Nucleus accumbens (tissue), 56 donors: ENCODE measurements at places on chromosomes 7 and 10.

DNA sequence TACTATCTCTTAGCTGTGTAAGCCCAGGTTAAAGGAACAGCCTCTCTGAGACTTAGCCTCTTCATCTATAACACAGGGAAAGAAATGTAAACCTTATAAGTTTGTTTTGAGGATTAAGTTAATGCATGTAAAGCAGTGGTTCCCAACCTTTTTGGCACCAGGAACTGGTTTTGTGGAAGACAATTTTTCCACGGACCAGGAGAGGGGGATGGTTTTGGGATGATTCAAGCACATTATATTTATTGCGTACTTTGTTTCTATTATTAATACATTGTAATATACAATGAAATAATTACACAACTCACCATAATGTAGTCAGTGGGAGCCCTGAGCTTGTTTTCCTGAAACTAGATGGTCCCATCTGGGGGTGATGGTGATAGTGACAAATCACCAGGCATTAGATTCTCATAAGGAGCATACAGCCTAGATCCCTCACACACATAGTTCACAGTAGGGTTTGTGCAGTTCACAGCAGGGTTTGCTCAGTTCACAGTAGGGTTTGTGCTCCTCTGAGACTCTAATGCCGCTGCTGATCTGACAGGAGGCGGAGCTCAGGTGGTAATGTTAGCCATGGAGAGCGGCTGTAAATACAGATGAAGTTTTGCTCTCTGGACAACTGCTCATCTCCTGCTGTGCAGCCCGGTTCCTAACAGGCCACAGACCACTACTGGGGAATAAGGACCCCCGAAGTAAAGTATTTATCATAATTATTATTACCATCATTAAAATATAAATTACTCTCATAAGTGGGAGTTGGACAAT is 41.3 kb upstream of the ANK3 start:
- no peak for DNase-seq

DNA sequence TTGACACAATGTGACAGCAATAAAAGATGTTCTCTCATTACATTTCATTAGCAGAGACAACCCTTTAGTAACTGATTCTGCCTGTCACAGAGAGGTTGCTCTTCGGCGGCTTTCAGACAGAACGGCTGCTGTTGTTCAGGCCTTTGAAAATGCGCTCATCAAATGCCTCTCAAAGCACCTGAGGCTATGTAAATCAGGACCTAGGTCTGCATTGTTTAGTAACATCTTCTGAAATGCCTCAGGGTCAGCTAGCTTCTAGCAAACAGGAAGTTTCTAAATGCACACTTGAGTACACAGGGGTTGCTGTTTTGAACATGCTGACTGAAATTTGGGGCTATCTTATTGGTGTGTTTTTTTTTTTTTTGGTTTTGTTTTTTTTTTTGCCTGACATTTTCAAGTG is 143.3 kb upstream of the DKK1 start:
- no peak for DNase-seq

DNA sequence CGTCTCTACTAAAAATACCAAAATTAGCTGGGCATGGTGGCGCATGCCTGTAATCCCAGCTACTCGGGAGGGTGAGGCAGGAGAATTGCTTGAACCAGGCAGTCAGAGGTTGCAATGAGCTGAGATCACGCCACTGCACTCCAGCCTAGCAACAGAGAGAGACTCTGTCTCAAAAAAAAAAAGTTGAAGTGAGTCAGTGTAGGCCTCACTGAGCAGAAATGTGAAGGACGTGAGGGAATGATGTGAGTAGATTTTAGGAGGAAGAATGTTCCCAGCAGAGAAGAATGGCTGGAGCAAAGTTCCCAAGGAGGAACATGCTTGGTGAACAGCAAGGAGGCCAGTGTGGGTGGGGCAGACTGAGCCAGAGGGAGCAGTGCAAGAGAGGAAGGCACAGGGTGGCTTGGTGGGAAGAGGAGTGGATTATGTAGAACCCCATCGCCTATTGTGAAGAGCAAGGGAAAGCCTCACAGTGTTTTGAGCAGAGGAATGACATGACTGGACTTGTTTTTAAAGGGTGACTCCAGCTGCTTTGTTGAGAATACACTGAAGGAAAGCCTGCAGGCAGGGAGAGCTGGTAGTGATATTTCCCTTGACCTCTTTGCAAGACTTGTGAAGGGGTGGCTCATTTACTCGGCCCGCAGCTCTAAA is 708.7 kb downstream of the SUGCT start:
- no peak for DNase-seq

GRCh38 chr10:71342573-71343391 is 23.7 kb downstream of the SLC29A3 start:
- DNase-seq, result no peak

DNA sequence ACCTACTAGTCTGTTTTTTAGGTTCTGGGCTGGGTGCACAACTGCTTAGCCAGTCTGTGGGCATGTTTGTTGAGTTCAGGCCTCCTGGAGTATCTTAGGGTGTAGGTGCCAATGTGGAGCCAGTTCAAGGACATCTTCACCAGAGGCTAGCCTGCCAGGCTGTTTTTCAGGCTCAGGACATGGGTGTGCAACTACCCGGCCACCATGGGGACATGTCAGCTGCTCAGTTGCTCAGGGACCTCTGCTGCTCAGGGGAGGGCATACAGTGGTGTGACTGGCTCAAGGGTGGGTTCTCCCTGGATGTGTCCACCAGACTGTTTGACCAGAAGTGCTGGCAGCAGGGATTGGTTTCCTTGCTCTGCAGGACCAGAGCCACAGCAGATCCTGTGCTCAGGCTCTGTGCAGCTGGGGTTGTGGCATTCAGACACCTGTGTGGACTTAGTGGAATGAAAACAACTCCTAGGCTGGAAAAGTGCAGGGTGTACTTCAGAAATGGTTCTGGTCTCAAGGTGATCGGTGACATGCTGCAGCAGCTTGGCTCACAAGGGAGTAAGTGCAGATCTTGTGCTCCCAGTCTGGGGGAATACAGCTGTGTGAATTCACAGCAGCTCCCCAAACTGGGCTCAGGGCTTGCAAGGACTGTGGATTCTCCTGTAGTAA is 44.8 kb downstream of the PALS2 start:
- no peak for DNase-seq

DNA sequence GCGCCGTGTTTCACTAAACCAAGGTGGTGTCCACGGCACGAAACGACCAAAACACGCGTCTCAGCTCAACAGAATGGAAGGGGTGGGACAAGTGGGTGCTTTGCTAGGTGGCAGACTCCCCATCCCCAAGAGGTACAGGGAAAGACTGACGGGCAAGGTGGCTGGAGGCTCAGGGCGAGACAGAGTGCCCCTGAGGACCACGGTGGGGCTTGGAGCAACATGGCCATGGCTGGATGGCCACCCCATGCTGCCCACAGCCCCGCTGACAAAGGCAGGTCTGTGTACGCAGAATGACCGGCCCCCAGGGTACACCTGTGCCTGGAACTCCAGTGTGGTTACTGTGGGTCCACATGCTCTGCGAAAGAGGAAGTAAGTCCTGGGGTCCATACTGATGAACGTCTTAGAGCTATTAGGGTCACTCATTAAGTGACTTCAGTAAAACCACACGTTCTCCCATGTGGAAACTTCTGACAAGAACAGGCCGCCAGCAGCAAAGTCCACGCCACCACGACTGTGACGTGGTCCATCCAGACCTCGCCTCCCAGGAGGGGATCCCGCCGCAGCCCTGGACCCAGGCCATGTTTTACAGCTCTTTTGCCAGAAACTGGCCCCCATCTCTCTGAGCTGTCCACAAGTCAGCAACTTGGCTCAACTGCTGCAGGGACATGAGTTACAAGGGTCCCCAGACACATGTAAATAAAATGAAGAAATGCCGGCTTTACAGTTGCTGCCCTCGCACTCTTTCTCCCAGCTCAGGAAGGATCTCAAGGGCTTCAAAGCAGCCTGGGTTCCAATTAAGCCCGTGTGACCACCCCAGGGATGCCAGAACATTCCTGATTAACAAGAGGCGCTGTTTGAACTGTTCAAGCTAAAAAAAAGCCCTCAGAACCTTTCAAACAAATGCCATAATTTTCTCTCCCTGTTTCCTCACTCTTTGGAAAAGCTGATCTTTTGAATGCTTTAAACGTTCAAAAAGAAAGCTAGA is 66.8 kb downstream of the MAD1L1 start:
- DNase-seq, result no peak

- no peak for DNase-seq
Observed at GRCh38 chr10:14749070-14749809, 25.5 kb downstream of the FAM107B start.

DNA sequence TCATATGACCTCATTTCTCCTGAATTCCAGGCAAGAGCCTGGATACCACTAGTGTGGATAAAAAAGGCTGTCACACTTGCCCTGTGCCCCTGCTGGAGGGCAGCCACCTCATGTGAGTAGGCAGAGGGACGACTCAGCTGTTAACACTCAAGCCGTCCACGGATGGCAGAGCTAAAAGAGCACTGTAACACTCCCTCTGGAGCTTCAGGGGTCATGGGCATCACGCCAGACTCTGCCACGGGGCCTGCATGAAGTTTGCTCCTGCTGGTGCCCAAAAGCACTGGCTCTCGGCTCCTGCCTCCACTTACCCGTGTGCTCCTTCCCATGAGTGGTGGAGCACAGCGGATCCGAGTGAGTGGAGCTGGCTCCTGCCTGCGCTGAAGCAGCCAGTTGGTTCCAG is 919.8 kb upstream of the C7orf33 start:
- DNase-seq, result no peak

DNA sequence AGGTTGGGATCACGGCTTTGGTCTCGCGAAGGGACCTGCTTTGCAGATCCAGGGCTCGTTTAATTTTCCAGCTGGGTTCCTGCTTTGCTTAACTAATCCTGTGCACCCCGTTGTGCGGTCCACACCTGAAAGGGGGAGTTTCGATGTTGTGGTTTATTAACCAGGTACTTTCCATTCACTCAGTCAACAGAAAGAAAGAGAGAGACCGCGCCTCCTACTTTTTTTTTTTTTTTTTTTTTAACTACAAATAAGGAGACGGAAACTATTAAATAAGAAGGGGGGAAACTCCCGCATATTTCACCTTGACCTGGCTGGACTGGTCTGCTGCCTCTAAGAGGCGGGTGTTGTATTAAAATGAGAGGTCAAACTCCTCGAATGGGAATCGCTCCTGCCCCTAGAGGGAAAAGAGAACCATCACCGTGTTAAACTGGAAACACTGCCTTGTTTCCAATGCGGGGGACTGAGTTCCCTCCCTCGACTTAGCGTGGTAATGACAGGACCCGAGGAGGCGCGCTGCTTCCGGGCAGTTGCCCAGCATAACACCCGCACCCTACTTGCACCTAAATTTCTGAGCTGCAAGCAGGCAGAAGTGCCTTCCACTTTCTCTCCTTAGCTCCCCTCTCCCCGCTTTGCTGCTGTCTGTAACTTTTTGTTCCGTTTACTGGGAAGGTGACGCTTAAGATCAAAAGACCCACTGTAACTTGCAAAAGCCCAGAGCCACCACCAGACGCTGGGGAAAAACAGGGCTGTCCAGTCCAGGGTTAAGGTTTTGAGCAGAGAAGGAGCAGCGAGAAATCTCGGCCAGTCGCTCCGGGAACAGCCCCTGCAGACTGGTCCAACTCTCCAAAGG is 1.1 kb upstream of the ITGB8 start:
- peak; percentile 77 for DNase-seq

DNA sequence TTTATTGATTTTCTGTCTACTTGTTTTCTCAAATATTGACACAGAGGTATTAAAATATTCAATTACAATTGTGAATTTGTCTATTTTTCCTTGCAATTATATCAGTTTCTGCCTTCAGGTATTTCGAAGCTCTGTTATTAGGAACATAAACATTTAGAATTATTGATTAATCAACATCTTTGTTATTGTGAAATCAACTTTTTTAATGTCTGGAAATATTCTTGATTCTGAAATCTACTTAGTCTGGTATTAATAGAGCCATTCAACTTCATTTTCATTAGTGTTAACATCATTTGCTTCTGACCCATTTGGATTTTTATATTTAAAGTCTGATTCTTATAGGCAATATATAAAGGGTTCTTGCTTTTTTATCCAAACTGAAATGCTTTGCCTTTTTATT is 69.8 kb upstream of the CALN1 start:
- DNase-seq, result no peak

- no peak for DNase-seq
Observed at GRCh38 chr7:41133690-41134299, 569.1 kb downstream of the INHBA start.

DNA sequence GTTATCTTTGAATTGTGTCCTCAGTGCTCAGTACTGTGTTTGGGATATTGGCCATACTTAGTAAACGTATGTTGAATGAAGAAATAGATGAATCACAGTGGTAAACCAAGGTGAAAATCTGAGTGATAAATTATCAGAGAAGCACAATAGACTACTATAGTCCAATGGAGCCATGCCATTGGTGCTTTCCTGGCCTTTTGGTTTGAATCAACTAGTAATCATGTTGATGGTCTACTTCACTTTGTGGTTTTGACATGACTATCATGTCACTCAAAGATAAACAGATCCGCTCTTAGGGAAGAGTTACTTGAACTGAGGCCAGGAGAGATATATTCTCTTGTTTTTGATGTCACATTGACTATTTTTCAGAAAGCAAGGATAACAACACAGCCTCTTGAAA is 86.1 kb upstream of the IGFBP3 start:
- DNase-seq, result no peak

GRCh38 chr10:119655566-119656001 is 4.4 kb downstream of the BAG3 start:
- DNase-seq, result no peak

- no peak for DNase-seq
Observed at GRCh38 chr7:149220534-149220933, 18.9 kb upstream of the ZNF212 start.

GRCh38 chr10:69048103-69048502 is 39.8 kb upstream of the SRGN start:
- no peak for DNase-seq
